ENCODE measurements at places on chromosomes 5 and 9.
A peak's percentile ranks its signal among the peaks of the same experiment; 100 is the strongest.

- DNase-seq = no peak
Observed at GRCh38 chr5:50964746-50965653, 298.6 kb downstream of the PARP8 start.

GRCh38 chr5:99060306-99061261 is 131.8 kb upstream of the CHD1 start:
- DNase-seq = peak; percentile 10

DNA sequence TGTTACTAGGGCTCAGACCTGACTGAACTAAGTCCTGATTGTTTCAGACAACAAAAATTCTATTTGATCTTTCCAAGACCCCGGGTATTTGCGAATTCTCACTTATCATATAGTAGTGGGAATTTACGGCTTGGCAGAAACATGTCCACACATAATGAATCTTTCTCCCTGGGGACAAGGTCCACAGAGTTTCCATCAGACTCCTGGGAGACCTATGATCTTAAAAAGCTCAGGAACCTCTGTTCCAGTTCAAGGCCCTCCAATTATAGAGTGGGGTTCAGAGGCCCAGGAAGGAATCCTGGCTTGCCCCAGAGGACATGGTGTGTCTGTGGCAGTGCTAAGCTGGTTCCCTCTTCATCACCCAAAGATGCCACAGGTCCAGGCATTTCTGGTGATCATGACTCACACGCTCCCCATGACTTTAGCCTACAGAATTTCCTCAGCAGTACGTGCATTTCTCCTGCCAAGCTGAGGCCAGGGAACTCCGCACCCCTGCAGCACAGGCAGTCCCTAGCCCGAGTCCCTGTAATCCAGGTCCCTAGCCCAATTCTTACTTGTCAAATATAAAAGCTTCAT is 12.6 kb downstream of the RAPGEF1 start:
- no peak for DNase-seq

DNA sequence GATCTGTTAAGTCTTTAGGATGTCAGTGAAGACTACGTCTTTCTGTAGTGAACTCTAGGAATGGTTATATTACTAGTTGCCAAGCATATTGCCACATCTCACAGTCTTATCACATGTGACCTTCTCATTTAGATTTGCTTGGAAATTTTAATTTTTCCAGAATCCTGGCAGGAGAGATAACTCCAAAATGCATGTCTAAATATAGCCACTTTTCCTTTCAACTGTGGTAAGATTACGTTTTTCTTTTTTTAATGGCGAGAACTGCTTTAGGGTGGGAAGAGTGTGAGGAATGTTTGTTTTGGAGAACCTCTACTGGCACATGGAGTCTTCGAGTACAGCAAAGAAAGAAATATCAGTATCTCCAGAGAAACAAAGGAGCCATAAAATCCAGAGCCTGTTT is 91.7 kb upstream of the ADAMTSL1 start:
- no peak for DNase-seq

DNA sequence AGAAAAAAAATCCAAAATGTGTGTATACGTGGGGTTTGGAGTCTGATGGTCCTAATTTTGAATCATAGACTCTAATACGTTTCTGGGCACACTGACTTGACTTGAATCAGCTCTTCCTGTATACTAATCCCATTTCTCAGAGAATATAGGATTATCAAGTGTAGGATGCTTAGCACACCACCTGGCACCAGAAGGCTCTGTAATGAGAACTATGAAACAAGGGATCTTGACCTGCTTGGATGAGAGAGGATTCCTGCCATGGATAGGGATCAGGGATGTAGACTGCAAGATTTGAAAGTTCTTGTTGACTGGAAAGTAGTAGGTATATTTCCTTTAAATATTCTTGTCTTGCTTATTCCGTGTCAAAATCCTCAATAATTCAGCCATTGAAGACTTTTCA is 7.8 kb downstream of the HSPA4 start:
- DNase-seq = no peak

- no peak for DNase-seq
Observed at GRCh38 chr9:94611638-94612068, 18.0 kb upstream of the FBP2 start.

DNA sequence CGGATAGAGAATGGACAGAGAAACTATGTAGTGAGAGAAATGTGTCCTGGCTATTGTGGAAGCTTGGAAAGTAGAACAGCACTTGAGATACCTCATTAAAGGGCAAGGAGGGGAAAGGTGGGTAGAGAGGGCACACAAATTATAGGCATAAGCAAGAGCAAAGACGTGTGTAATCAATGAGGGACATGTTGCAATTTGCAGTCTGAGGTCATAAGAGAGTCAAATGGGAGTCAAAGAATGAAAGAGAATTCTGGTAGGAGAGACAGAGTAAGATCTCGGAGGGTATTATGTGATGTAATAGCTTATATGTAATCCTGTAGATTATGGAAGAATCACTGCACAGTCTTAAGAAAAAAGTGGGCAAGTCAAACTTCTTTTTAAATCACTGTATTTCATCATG is 312.0 kb upstream of the RGMB start:
- DNase-seq = no peak

Data from NCI-H1436 treated with DMSO at 0.1 percent for 48 hours (cell line).